Testis (tissue), 5 donors: ENCODE measurements at places on chromosomes 3 and 15.

DNA sequence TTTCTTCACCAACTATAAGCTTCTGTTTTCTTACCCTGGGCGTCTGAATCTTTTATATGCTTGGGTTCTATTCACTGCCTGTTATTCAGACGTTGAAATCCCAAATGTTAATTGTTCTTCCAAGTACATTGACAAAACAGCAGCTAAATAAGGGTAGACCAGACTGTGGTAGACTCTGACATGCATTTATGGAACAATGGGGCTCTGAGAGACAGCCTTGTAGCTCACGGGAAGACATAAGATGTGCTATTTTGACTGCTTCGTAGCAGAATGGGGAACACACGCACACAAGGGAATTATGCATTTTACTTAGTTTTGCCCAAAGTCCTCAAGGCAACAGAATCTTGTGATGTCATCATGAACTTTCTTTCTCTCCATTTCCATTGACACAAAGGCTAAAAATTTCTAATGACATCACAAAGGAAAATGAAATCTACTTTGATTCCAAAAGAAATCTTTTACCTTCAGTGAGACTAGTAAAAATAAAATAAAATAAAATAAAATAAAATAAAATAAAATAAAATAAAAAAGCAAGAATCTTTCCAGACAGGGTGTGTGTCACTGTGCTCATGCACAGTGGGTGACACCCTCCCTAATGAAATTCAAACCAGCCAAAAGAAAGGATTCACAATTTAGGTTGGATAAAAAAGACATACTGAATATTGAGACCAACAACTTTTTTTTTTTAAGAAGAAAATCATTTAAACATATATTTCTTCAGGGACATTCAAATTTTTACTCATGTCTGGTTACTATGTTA, 346.6 kb downstream of the ZBTB20 start:
- H3K27ac ChIP-seq, result no peak overlapping the region
- no peak overlapping the region for H3K4me3 ChIP-seq
- no peaks in the 10 kb centered on the region for H3K27me3 ChIP-seq
- no peaks in the 10 kb centered on the region for H3K36me3 ChIP-seq
- no peaks in the 10 kb centered on the region for H3K4me1 ChIP-seq

- H3K36me3 ChIP-seq, result no peaks in the 10 kb centered on the region
- H3K4me1 ChIP-seq, result no peaks in the 10 kb centered on the region
- H3K27ac ChIP-seq, result no peak overlapping the region
- H3K27me3 ChIP-seq, result no peaks in the 10 kb centered on the region
These were observed 2.6 kb upstream of the CCR4 start for GRCh38 chr3:32948625-32949445.

DNA sequence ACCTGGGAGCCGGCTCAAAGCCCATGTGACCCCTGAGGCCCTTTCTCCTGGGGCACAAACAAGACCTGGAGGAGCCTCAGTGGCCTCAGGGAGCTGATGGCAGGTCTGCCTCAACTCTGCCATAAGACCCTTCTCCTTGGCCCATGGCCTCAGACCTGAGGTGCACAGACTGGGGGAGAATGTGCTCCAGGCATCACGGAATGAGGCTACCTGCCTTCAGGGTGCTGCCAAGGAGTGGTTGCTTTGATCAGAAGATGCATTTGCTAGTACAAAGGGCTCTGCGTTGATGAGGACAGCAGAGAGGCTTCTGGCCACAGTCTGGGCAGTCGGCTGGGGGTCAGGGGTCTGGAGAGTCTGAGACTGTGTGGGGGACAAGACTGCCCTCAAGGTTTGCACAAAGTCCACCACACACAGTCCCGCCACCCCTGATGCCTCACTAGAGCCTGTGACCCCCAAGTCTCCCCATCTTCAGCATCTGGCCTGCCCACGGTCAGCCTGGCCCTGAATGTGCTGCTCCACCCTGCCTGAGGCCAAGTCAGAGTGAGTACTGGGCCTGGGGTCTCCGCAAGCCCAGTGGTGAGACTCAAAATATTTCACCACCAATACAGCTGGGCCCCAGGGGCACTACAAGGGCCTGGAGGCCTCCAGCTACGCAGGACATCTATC, 26.6 kb downstream of the ALDH1L1 start:
- H3K4me1 ChIP-seq, result no peaks in the 10 kb centered on the region
- no peaks in the 10 kb centered on the region for H3K36me3 ChIP-seq
- H3K27ac ChIP-seq, result no peak overlapping the region
- no peak overlapping the region for H3K4me3 ChIP-seq

- H3K4me3 ChIP-seq, result no peak overlapping the region
- H3K27ac ChIP-seq, result no peak overlapping the region
- H3K4me1 ChIP-seq, result no peaks in the 10 kb centered on the region
- no peaks in the 10 kb centered on the region for H3K36me3 ChIP-seq
- H3K27me3 ChIP-seq, result no peaks in the 10 kb centered on the region
These were observed 263.2 kb downstream of the NR2F2 start for GRCh38 chr15:96593735-96594134.

GRCh38 chr3:125959317-125960065, 9.5 kb upstream of the ROPN1B start:
- no peak for DNase-seq
- no peak overlapping the region for H3K27ac ChIP-seq
- no peaks in the 10 kb centered on the region for H3K27me3 ChIP-seq
- no peak overlapping the region for H3K4me3 ChIP-seq
- H3K4me1 ChIP-seq, result no peaks in the 10 kb centered on the region

DNA sequence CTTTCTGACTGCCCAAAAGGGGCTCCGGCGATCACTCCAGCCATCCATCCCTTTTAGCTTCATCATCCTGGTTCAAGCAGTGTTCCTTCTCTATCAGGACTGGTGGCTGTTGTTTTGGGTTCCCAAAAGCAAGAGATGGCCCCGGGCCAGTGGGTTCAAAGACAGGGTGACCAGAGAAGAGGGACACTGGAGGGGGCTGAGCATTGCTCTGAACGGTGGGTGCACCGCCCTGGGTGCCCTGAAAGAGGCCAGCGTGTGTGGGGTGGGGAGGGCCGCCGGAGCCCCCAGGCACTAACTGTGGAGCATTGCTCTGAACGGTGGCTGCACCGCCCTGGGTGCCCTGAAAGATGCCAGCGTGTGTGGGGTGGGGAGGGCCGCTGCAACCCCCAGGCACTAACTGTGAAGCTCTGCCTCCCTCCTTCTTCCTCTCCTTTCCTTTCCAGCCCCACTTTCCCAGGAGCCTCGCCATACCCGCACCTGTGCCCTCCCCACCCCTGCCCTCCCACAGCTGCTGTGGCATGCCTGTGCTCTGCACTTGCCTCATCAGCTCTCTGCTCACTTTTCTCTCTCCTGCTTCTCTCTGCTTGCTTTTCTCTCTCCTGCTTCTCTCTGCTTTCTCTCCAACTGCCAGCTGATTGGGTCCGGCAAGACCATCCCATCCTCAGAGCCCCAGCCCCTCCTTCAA, 37.4 kb upstream of the OR4F6 start:
- H3K4me1 ChIP-seq, result no peaks in the 10 kb centered on the region
- no peaks in the 10 kb centered on the region for H3K36me3 ChIP-seq
- DNase-seq, result no peak

GRCh38 chr3:100641471-100642032, 32.2 kb downstream of the ADGRG7 start:
- H3K36me3 ChIP-seq, result no peaks in the 10 kb centered on the region
- no peak for DNase-seq
- H3K4me3 ChIP-seq, result no peak overlapping the region
- H3K27ac ChIP-seq, result no peak overlapping the region
- H3K27me3 ChIP-seq, result no peaks in the 10 kb centered on the region
